ENCODE measurements at places on chromosomes 3 and 15. TPM values are rescaled to one million over a fixed set of nuclear protein-coding genes. Genes with fewer than 3 reads are reported as not detected.

GRCh38 chr3:17431004-17431403 lies 311.4 kb downstream of the TBC1D5 start:
- DNase-seq = peak; percentile 42

- DNase-seq = no peak
Observed at GRCh38 chr3:132381348-132381944, 35.9 kb upstream of the DNAJC13 start.

DNA sequence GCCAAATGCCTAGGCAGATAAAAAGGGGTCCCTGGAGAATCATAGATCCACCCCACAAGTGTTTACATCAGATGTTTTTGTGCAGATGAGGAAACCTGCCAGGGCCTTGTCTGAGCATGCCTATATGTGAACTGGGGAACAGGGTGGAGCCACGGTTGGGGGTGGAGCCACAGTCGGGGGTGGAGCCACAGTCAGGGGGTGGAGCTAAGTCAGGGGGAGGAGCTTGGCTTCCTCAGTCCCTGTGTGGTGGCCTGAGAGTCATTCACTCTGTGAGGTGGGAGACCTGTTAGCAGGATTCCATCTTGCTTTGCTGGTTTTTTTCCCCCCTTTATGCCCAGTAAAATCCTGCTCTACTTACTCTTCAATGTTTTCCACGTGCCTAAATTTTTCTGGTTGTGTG lies 57.8 kb upstream of the TGFBR2 start:
- no peak for DNase-seq

- peak; percentile 74 for DNase-seq
Observed at GRCh38 chr3:100107221-100107814, 7.0 kb downstream of the FILIP1L start.

DNA sequence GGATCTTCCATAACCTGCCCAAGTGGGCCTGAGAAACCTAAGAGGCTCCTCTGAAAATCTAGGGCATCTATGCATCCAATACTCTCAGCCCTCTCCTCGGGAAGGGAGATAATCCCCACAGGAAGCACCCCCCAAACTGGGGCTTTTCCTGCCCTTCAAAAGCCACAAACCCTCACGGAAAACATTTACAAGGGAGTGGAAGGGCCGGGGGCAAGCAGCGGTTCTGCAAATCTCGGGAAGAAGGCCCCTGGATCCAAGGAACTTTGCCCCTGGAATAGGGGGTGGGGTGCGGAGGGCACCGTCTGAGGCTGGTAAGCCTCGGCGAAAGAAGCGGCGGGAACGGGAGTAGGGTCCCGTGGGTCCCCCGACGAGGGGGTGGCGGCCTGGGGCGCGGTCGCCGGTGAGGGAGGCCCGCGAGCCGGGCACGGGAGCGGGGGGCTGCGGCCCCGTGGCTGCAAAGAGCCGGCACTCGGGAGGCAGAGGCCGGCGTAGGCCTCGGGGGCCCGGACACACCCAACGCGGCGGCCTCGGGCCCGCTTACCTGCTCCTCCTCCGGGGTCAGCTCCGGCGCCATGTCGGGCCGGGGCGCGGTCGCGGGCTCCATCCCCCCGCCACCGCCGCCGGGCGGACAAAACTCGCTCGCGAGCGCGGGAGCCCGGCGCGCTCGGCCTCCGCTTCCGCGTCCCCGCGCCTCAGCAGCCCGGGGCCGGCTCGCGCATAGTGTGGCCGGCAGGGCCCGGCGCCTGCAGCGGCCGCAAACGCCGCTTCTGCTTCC lies 755 bp downstream of the PTPN9 start:
- DNase-seq = no peak

GRCh38 chr3:188278717-188279324 lies 124.9 kb downstream of the LPP start:
- peak; percentile 64 for DNase-seq

- DNase-seq = no peak
Observed at GRCh38 chr3:51686512-51687215, 15.6 kb downstream of the TEX264 start.

Gene IFT57
- 62.8 TPM for total RNA-seq

Gene MELTF
- total RNA-seq = 5.2 TPM

Gene GABRR3
- not detected for total RNA-seq

Gene HIGD2B
- 0.32 TPM for total RNA-seq

Data from fibroblast of villous mesenchyme (primary cell).